ENCODE measurements at places on chromosomes 11 and 22. TPM values are rescaled to one million over a fixed set of nuclear protein-coding genes. Genes with fewer than 3 reads are reported as not detected.

OR5A1 gene
- not detected for total RNA-seq

TEX12 gene
- total RNA-seq: not detected

C11orf87 gene
- not detected for total RNA-seq

- peak; percentile 59 for DNase-seq
These were observed 96.3 kb upstream of the RAB1B start for GRCh38 chr11:66172146-66172545.

DNA sequence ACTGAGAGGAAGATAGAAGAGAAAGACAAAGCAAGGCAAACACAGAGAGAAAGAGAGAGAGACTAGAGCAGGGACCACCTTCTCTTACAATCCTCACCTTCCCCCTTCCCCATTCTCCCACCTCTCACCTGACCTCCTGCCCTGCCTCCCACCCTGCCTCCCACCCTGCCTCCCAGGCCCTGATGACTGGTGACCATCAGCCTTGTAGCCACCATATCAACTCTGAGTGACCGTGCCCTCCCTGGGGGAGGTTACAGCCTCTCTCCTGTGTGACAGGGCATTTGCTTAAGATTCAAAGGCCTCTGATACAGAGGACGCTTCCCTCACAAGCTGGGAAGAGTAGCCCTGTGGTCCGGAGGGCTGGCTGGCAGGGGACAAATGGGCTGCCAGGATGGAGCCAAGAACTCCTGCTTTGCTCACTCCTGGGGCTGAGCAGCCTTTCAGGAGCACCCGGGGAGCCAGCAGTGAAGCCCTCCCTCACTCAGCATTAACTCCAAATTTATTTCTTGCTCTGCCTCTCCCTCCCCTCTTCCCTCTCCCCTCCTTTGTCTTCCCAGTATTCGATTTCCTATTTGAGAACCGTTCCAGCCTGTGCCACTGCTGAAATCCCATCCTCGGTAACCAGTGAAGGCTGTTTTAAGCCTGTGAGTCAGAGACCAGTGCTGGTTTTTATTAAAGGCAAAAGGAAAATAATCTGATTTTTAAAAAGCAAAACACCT is 125.2 kb upstream of the SYT13 start:
- no peak for DNase-seq

- no peak for DNase-seq
These were observed 113.0 kb upstream of the FGF3 start for GRCh38 chr11:69931994-69932910.

- peak; percentile 71 for DNase-seq
These were observed 52.1 kb downstream of the NTM start for GRCh38 chr11:131422496-131422895.

GRCh38 chr11:96310236-96310635 is 32.8 kb downstream of the MAML2 start:
- no peak for DNase-seq

GRCh38 chr11:33321422-33321821 is 64.2 kb downstream of the HIPK3 start:
- DNase-seq: no peak

- DNase-seq: no peak
These were observed 88.1 kb downstream of the RRAS2 start for GRCh38 chr11:14270690-14271542.

GRCh38 chr11:112958670-112959069 is 2.5 kb upstream of the NCAM1 start:
- peak; percentile 35 for DNase-seq

- no peak for DNase-seq
These were observed 77.0 kb downstream of the ME3 start for GRCh38 chr11:86595451-86595850.

- no peak for DNase-seq
These were observed 19.4 kb downstream of the SNU13 start for GRCh38 chr22:41668971-41669911.

DNA sequence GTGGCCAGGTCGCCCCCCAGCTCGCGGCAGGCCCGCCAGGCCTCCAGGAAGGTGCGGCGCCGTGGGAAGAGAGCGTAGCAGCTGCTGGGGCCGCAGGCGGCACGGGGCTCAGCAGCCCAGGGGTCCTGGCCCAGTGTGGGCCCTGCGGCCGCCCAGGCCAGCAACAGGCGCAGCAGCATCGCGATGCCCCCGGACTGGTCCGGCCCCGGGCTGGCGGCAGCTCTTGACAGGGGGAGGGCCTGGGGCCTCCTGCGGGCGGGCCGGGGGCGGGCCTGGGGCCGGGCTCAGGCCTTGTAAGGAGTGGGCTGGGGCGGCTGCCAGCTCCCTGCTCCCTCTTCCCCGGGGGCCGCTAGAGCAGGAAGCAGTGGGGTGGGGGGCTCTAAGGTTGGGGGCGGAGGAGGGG is at the start of gene CD248:
Gene CD248, minus strand, starts transcription at position 196 of the 403 bp plus-strand sequence. Its CDS starts 17 bp downstream, at position 179.
- DNase-seq: no peak

GRCh38 chr11:113562981-113563461 is 87.8 kb upstream of the DRD2 start:
- DNase-seq: peak; percentile 28

GRCh38 chr22:33707581-33707980 is 212.7 kb downstream of the LARGE1 start:
- DNase-seq: no peak

- peak; percentile 45 for DNase-seq
These were observed 97.6 kb upstream of the CLMP start for GRCh38 chr11:123292647-123293046.

- no peak for DNase-seq
These were observed at the start of gene CRYBB1 for GRCh38 chr22:26617271-26618199. Gene CRYBB1, minus strand, starts transcription at chr22:26618027. Its CDS starts 1,708 bp downstream, at chr22:26616319.

DNA sequence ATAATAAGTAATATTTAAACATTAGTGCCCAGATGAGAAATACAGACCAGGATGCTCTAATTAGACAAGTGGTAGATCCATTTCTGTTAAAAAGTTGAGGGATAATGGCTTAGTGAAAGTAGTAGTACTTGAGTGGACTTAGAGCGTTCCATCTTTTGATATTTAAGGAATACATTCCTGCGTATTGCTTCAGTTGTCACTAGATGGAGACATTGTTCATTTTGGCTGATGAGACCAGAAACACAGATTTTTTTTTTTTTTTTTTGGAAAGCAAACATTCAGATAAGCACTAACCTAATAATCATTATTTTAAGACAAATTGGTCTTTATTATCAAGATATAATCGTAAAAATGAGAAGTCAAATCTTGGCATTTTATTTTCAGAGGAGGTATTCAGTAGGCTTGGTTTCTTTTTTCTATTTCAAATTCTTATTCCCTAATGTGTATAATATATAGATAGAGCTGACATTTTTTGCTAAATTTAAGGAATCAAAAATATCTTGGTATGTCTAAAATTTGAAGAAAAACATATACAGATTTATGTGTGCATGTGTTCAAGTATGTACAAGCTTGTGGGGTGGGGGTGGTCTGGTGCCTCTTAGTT is 92.9 kb downstream of the DYNC2H1 start:
- DNase-seq: peak; percentile 49

GRCh38 chr11:64563966-64564365 is 27.1 kb upstream of the SLC22A12 start:
- DNase-seq: no peak

DNA sequence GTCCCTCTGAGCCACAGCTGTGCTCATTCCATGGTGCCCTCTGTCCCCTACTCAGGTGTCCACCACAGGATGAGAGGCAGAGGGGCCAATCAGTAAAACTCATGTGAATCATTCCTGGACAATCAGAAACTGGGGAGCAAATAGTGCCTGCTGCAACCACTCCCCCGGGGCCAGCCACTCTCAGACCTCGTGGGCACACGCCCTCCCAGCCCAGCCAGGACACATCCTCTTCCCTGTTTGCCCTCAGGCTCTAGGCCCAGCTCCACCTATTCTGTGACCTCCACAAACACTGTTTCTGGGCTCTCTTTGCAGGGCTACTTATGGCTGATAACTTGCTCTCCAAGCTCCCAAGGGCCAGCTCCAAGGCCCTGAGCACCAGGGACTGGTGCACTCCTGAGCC is 14.0 kb upstream of the KCTD14 start:
- DNase-seq: peak; percentile 18

GRCh38 chr11:96215110-96215782 is 127.7 kb downstream of the MAML2 start:
- DNase-seq: no peak

GRCh38 chr11:3163241-3163981 is 1.7 kb downstream of the OSBPL5 start:
- no peak for DNase-seq

- DNase-seq: peak; percentile 56
These were observed 610.5 kb downstream of the INSC start for GRCh38 chr11:15725246-15725645.

GRCh38 chr11:107769189-107769588 is 57.3 kb upstream of the SLN start:
- DNase-seq: peak; percentile 51

DNA sequence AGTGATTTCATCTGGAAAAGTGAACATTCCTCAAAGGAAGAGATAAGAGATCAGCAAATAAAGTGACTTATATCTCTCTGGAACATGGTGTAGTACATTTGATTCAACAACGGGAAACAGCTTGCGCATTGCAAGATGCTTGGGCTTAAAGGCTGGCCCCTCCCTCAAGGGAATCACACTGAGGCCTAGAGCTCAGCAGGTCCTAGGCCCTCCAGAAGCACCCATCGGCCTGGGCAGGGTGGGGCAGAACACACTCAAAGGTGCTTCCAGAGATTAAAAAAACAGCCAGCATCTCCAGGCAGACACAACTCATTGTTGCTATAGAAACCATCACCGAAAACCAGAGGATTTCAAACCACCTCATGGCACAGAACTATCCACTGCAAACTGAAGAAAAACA is 69.0 kb upstream of the ARFGAP3 start:
- no peak for DNase-seq

DNA sequence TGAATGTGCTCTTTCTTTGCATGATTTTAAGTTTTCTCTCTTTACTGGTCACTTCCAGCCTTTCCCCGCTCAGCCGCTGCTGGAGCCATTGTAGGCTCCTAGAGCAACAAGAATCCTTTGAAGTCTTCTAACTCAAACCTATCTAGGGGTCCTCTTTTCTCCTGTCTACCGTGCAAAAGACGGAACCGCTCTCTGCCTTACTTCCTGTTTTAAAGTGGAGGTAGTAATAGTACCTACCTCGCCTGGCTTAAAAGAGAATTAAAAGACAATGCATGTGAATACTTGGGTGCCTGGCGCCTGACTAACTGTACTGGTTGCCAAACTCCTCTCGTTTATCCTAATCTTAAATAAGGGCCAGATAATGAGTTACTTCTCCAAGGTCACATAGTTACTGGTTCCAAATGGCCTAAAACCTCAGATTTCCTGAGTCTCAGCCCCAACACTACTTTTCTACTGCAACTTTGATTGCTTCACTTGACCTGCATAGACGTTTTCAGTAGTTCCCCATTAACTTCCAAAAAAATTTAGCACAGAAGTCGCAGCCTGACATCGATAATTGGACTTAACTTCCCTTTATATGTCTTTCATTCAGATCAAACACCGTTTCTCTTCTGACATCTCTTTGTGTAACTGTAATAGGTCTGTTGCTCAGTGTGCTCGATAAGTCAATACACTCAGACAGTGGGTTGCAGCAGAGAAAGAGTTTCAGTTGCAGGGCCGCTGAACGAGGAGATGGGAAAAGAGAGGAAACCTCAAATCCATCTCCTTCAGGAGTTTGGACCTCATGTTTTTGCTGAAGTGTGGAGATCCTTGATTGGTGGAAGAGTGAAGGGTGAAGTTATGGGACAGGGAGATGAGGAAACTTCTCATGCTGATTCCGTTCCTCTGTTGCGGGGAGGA is 891 bp downstream of the SAMM50 start:
- no peak for DNase-seq

DNA sequence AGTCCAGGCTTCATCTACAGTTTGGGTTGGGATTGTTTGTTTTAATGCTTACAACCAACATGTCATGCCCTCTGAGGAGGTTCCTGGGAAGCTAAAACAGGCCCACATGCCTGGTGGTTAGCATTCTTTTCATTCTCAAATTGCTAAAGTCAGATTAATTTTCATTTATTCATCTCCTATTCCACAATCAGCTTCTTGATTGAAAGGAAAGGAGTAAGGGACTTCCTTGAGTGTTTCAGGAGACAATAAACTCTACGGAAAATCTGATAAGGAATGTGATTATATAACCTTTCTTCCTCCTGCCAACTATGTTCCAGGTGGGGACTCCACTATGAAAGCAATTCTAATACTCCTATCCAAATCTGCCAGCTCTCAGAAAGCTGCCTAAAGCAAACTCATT is 30.8 kb downstream of the MRTFA start:
- DNase-seq: no peak

DNA sequence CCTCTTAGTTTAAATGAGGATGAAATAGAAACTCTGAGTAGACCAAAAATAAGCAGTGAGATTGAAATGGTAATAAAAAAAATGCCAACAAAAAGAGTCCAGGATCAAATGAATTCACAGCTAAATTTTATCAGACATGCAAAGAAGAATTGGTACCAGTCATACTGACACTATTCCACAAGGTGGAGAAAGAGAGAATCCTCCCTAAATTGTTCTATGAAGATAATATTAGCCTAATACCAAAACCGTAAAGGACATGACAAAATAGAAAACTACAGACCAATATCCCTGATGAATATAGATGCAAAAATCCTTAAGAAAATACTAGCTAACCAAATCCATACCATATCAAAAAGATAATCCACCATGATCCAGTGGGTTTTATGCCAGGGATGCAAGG is 169.8 kb upstream of the CHORDC1 start:
- DNase-seq: no peak

DNA sequence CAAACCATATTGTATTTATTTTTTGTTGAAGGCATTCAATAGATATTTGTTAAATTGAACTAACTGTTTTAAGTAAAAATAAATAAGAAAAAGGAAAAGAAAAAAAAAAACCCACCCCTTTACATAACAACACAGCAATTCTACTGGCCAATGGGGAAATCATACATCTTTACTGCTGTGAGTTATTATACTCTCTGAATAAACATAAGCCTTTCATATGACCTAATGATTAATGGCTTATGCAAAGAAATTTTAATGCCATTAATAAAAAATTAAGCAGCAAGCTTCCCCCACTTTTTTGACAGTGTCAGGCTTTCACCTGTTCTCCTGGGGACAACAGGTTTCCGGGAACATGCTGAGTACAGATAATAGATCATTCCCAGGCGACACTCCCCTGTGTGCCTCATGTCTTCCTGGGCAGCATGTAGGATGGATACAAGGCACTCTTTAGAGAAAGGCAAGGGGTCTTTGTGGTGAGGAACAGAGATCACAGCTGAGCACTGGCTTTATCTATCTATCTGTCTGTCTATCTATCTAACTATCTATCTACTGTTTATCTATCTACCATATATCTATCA is 676.0 kb downstream of the NTM start:
- no peak for DNase-seq

- DNase-seq: no peak
These were observed 26.6 kb downstream of the EMID1 start for GRCh38 chr22:29231971-29232959.

Measured in bronchial epithelial cell (primary cell).